Esophagus muscularis mucosa (tissue), 4 donors: ENCODE measurements at places on chromosomes 7 and 10. TPM values are rescaled to one million over a fixed set of nuclear protein-coding genes. Genes with fewer than 3 reads are reported as not detected.

DNA sequence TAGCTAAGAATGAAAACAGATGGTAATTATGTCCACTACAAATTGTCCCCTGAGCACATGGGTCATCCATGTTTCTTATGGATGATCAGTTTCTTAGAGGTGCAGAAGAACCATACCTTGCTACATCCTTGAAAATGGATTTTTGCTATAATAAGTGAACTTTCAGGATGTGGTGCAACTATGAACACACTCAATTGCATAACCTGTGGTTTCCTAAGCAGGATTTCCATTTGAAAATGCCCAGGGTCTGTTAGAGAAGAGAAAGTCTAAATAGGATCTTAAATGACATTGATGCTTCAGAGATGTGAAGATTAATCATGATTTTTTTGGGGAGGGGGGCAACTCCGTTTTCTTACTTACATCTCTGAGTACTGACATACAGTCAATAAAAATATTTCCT, 39.6 kb upstream of the CACNB2 start:
- peak; percentile 12 for DNase-seq

- no peak for DNase-seq
Measured at GRCh38 chr10:103811463-103811862, 43.9 kb downstream of the SH3PXD2A start.

EFCAB10 gene
- not detected for total RNA-seq

DNA sequence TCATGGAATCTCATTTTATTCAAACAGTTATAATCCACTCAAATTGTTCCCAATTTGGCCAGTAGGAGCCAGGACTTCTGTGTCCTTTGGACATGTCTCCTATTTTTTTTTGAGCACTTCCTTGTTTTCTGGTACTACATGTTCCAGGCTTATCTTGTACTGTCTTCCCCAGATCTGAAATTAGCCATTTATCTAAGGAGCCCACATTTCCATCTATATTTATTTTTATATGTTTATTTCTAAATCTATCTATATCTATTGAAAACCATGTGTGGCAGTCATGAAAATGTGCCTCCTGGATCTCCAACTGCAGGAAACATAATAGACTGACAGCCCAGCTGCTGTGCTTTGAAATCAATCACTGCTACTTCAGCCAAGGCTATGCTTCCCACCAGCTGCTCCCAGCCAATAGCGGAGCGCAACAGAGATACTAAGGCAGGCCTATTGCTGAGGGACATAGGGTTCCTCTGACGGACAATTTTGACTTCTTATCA, 147.1 kb downstream of the LRRC4 start:
- DNase-seq, result no peak

DNA sequence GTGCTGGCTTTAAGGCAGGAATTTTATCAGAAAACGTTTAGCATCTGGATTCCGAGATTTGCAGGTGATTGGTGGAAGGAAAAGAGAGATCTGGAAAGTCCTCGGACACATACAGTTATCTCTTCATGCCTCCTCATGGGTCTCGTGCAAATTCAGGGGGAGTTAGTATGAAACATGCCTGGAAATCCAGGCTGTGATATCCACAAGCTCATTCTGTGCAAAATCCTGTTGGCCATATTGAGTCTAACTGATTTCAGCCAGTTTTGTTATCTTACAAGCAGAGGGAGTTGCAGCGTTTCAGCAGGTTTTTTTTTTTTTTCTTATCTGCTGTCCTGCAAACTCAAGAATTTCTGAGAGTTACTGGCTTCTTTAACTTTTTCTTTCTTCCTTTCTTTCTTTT, 411.5 kb downstream of the GALNT17 start:
- DNase-seq, result no peak
